ENCODE measurements at places on chromosomes 1 and 21.

DNA sequence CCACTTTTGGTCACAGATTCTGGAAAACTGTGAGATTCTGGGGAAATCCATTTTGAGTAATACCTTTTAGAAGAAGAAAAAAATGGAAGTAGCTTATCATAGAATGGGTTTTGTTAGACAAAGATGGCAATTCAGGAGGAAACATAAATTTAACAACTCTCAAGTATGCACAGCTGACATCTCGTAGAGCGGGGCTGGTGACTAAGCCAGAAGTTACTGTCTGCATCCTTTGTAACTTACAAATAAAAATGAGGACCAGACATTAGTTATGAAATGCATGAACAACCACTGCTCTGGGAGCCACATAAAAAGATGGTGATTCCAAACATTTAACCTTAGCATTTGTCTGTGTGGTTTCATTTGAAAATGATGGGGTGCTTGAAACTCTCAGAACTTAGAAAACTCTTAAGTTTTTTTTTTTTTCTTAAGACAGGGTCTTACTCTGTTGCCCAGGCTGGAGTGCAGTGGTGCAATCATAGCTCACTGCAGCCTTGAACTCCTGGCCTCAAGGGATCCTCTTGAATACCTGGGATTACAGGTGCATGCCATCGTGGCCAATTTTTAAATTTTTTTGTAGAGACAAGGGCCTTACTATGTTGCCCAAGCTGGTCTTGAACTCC lies 49.2 kb upstream of the ATP5PO start:
- no peak for DNase-seq

GRCh38 chr1:21028520-21029145 lies 148.1 kb downstream of the EIF4G3 start:
- no peak for DNase-seq

- DNase-seq: no peak
Measured at GRCh38 chr1:233406339-233406960, 78.9 kb downstream of the MAP3K21 start.

DNA sequence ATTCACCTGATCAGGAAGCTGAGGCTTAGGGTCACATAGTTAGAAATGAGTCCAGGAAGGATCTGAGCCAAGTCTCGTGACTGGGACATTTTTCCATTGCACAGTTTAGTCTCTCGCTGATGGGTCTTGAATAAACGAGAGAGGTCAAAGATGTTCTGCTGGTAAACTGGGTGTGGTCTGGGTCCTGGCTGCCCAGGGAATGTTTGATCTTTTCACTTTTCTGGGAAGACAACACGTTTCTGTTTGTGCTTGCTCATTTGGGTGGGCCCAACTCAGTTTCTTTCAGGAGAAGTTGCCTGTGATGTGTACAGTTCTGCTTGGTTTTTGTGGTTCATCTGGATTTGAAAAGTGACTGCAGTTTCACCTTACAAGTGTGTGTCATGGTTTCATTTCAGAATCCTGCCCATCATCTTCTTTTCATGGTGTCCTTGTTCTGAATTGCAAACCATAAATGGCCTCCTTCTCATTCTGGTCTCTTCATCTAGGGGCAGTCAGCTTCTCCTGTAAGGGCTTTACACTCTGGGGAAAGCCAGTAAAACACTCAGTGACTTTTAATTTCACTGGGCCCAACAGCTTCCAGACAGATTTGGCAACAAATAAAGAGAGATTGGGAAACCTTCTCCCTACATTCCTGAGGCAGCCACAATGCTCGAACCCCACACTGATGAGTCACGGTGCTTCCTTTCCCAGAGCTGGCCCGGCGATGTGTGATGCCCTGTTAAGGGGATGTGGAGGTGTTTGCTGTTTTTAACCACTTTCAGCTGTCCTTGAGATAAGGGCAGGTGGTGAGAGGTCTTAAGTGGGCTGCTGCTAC lies 7.2 kb upstream of the TACSTD2 start:
- peak; percentile 33 for DNase-seq

- peak; percentile 69 for DNase-seq
Measured at GRCh38 chr1:213987422-213987926, 299 bp upstream of the PROX1 start.

DNA sequence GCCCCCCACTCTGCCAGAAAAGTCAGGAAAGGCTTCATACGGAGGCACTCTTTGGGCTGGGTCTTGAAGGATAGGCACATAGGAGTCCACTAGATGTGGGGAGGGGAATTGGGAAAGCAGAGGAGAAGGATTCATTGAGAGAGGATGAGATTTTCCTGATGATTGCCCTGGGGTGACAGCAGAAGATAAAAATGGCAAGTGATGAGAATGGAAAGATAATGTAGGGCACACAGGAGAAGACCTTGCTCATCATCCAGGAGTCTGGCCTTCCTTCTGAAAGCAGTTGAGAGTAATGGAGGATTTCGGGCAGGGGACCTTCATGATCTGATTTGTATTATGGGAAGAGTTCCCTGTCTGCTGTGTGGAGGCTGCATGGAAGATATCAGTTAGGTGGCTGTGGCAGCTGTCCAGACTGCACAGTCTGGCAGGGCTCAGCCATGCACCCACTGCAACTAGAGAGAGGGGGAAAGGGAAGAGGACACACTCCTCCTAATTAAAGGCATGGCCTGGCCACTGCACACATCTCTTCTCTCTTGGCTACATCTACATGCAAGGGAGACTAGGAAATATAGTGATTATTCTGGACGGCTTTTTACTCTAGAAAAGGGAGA lies 9.6 kb upstream of the FABP3 start:
- DNase-seq: no peak

GRCh38 chr1:12158357-12159092 lies 8.3 kb upstream of the TNFRSF1B start:
- no peak for DNase-seq

DNA sequence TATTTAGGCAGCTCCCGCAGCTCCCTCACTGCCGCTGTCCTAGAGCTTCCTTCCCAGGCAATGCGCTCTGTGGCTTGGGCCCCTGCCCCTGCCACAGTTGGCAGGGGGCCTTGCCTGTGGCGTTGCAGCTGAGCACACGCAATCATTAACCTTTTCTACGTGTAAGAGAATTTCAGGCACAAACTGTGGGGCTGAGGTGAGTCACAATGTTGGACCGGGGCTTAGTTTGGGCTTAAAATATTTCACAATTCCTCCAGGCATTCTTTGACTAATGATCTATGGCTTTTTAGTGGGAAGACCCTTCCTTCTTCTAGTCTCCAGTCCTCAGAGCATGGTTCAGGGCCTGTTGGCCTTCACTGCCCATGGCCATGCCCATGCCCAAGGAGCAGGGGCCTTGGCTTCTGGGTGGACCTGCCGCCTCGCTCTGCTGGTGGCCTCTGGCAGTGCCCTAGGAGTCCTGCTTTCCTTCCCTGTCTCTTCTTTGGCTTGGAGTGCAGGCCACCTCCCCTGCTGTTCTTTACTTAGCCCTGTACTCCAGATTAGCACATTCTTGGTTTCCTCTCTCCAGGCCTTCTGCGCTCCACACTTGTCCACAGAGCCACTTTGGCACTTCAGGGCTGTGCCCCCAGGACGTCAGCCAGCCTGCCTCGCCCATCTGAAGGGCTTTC lies 39.2 kb downstream of the MAPKAPK2 start:
- DNase-seq: no peak

GRCh38 chr1:226603022-226603857 lies 54.7 kb downstream of the STUM start:
- DNase-seq: no peak

GRCh38 chr1:176795929-176796328 lies 333.0 kb downstream of the PAPPA2 start:
- no peak for DNase-seq

DNA sequence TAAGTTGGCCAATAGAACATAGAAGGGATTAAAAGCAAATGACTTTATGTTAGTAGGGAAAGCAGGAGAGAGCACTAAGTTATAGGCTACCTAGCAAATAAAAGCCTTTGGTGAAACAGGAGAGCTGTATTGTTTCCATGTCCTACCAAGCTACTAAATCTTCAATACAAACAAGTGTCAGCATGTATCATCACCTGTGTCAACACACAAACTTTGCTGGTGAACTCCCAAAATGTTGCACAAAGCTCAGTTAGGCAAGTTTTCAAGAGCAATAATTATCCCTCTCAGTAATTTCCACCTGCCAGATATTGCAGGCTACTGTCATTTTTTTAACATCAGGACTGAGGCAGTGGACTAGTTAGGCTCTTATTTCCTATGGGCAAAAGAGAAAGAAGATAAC lies 77.7 kb upstream of the ADAM30 start:
- DNase-seq: no peak

DNA sequence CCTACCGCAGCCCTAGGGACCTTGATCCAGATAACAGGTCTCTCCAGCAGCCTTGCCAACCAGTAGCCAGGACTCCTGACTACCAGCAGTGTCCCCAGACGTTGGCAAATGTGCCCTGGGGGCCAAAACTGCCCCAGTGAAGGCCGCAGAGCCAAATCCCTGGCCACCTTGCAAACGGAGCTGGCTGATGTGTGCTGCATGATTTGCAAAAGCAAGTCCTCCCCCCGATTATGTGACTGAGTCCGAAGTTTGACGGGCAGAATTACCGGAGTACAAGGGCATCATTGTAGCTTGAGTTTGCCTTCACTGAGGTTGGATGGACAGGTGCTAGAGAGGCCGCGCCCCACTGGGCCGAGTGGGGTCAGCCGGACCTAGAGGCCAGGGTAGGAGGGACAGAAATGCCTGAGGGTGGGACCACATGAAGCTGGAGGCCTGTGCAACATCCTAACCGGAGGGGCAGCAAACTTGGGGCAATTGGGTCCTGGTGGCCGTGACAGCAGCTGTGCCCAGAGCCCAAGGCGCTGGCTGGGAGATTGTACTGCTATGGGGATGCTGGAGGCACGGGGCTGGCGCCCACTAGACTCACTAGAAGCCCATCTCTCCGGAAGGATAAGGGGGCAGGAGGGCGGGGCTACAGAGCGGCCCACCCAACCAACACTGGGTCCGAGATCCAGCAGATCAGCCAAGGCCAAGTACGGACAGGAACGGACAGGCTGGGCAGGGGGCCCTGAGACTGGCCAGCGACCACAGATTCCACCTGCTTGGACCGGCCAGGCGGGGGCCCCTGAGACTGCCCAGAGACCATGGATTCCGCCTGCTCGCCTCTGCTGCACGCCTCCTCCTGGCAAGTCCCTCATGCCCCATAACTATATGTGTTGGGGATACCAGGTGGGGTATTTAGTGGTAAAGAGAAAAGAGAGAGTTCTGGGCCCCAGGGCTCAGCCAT lies 2.8 kb downstream of the ARHGEF16 start:
- no peak for DNase-seq

DNA sequence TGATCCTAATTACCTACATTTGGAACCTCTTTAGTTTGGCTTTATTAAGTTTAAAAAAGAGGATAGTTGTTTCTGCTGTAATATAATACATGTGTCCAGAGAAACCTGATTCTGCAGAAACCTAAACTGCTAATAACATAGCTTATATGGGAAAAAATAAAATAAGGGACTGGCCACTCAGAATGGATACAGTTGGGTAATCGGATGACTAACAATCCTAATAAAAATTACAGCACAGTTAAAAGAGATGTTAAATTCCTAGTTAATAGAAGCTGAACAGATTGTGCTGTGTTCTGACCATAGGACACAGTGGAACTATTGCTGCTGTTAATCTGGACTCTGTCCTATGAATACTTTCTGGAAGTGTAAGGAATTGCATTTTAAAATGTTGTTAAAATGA lies 16.0 kb downstream of the ARV1 start:
- DNase-seq: no peak

DNA sequence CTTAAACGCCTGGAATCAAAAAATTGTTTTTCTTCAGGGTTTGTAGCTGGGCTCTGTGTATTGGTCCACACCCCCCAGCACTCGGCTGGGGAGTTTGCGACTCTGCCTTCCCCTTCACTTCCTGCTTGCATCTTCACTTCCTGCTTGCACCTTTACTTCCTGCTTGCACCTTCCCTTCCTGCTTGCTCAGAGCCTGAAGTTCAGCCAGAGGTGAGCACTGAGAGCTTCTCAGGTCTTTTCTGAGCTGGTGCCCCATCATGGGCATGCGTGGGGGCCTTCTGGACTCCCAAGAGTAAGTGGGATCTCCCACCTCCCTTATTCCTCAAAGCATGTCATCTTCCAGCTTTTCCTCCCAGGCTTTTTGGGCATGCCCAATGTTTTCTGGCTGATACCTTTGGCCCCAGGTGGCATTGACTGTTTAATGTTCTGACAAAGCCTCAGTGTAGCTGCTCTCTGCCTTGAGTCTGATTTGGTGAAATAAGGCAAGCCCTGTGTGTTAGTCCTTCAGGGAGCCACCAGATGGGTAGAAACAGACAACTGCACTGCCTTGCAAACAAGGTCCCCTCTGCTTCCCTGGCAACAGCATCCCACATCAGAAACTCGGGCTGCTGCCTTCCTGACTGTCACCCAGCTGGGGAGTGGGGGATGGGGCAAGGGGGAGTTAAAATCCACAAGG lies 3.5 kb downstream of the KRTAP10-2 start:
- peak; percentile 35 for DNase-seq

- DNase-seq: no peak
Measured at GRCh38 chr1:203686091-203686632, 59.5 kb downstream of the ATP2B4 start.

DNA sequence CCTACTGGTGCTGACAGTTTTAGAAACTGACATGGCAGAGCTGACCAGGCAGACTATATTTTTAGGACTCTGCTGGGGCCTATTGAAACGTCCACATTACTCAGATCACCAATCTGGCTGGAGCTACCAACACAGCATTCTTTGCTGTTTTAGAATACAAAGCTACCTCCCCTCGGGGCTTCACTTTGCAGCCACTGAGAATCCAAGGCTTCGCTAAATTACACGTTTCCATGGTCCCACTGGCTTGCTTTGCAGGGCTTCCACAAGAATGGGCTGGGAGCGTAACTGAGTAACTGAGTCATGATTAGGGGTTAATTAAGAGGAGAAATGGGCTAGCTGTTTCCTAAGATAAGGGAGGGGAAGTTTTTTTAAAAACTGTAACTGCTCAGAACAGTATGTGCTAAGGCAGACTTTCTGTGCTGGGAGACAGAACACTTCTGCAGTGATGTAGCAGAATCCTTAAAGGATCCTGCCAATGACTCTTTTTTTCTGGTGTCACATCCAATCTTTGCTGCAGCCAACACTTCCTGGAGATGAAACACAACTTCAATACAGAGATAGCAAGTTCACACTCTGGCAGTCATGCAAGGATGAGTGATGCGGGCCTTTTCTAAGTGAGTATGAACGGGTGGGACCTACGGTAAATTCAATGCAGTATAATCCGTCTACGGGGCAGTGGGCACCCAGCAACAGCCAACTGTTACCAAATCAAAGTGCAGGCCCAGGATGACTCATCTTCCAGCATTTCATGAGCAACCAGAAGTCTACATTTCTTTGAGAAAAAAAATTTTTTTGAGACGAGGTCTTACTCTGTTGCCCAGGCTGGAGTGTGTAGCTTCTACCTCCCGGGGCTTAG lies 21.5 kb downstream of the NDUFS5 start:
- DNase-seq: no peak

DNA sequence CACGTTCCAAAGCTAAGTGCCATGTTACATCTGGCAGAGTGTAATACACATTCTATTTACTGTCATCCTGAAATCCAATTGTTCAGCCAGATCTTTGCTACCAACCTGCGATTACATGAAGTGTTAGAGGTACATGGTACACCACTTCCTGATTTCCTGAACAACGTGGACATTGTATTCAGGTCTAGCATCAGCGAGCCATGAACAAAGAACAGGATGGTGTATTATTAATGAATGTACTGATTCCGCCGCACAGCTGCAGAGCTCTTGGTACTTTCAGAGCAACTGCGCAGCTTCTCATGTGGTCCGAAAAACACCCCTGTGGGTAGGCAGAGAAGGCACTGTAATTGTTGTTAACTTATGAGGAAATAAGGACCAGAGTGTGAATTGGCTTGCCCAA lies 511.4 kb downstream of the AJAP1 start:
- no peak for DNase-seq

- no peak for DNase-seq
Measured at GRCh38 chr1:167426716-167427115, 91.6 kb downstream of the CD247 start.
